ENCODE measurements at places on chromosomes 3 and 15.

DNA sequence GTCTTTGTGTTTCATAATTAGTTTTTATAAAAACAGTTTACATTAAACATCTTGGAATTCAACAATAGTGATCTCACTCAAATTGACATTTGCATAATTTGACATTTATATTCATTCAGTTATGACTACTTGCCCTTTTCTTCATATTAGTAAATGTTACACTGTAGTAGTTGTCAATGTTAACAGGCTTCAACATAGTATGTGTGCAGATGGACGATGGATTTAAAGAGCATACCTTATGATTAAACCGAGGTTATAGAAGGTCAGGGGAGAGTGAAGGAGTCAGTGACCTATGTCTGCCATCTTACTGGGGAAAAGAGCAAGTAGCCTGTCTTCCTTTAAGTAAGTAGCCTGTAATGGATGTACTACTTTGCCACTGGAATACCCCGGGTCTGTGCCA is 8.5 kb upstream of the CCNB2 start:
- DNase-seq, result no peak

DNA sequence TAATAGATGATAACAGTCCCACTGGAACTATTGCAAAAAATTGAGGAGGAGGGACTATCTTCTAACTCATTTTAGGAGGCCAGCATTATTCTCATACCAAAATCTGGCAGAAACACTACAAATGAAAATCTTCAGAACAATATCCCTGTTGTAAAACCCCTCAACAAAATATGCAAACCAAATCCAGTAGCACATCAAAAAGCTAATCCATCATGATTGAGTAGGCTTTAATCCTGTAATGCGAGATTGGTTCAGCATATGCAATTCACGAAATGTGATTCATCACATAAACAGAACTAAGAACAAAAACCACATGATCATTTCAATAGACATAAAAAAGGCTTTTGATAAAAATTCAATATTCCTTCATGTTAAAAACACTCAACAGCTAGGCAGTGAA is 23.9 kb upstream of the PLSCR2 start:
- DNase-seq, result no peak

GRCh38 chr3:133300102-133300501 is 99.8 kb upstream of the BFSP2 start:
- no peak for DNase-seq

DNA sequence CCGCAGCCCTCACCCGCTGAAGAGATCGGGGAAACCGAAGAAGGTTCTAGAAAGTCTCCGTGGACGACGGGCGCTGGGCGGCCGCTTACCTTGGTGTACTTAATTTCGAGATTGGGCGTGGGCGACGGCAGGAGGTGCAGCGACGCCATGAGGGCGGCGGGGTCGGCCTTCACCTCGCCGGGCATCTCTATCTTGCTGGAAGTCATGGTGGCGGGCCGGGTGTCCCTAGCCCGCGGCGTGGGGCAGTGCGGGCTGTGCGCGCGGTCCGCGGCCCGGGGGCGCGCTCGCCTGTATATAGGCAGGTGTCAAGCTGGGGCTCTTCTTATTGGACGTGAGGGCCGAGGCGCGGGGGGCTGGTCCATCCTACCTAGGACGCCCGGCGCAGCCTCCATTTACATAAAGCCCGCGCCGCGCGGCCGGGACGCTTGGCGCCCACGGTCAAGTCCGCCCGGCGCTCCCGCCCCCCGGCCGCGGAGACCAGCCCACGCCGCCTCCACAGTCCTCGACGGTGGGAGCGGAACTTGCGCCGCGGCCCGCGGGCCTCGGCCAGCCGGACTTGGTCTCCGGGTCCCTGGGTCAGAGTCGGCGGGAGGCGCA is at the start of gene ALDH1A2:
Gene ALDH1A2, minus strand, starts transcription at position 267 of the 597 bp plus-strand sequence. Its CDS starts 61 bp downstream, at position 206.
- DNase-seq, result no peak

DNA sequence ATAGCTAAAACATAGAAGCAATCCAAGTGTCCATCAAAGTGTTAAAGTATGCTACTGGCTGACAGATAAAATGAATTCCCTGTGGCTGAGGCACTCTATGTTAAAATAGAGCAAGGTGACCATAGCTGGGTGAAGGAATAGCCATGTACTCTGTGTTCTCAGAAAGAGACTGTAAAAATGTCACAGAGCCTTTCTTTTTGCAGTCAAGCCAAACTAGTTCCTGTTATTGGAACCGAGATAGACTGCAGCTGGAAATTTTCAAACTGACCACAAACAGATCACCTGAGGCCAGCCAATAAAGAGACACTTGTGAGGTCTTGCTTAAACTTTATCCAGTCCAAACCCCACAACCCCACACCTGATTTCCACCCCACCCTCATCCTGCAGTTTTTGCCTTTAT is 422.8 kb upstream of the NAALADL2 start:
- no peak for DNase-seq

- DNase-seq, result no peak
Observed at GRCh38 chr3:24596626-24597025, 102.0 kb upstream of the THRB start.

DNA sequence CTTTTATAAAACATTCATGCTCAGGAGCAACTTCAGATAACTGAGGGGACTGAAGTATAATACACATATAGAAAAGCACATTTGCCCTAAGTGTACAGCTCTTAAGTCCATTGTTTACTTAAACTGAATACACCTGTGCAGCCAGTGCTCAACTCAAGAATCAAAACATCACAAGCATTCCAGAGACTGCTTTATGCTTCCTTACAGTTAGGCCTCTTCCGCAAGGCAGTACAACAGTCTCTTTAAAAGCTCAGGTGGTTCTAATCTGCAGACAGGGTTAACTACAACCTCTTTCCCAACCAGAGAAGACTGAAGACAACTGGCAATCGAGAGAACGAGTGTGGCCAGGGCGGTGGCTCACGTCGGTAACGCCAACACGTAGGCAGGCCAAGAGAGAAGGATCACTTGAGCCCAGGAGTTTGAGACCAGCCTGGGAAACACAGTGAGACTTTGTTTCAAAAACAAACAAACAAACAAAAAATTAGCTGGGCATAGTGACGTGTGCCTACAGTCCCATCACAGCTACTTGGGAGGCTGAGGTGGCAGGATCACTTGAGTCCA is 16.9 kb downstream of the MCCC1 start:
- no peak for DNase-seq

DNA sequence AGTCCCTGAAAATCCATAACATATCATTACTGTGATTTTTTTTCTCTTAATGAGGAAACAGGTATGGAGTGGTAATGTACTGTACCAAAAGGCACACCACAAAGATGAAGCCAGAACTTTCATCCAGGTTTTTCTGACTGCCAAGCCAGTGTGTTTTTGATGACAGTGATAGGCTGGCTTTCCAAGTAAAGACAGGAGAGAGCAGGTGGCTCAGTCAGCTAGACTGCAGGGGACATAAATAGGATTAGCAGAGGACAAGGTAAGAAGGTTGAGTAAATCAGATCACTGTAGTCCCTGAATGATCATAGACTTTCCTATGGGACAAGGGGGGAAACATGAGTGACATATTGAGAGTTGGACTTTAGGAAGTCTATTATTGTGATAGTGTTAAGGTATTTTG is 127.9 kb downstream of the GADL1 start:
- no peak for DNase-seq

GRCh38 chr3:186594591-186595113 is 18.2 kb upstream of the AHSG start:
- DNase-seq, result no peak

DNA sequence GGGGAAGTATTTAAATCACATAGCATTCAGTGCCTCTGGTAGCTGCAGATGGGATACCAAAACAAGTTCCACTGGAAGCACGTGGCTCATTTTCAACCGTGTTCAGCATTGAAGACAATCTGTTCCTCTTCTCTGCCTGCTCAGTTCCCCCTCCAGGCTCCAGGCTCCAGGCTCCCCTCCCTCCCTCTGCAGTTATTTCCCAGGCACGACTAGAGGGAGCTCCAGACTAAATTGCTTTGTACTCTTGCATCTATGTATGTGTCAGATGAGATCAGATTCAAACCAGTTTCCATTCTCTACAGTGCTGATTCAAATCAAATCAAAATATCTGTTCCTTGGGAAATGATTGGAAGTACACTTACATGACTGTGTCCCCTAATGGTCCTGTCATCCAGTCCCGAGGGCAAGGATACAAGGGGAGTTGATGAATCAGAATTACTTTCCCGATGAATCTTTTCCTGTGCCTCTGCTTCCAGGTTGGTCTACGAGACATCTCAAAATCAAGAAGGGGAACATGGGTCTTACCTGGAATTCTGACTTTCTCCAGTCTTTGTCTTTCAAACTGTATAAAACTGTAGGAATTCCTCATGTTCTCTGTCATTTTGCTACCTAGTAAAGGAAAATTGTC is 600.5 kb downstream of the EDEM1 start:
- DNase-seq, result no peak

GRCh38 chr3:189488241-189488767 is 142.9 kb upstream of the TP63 start:
- DNase-seq, result no peak

DNA sequence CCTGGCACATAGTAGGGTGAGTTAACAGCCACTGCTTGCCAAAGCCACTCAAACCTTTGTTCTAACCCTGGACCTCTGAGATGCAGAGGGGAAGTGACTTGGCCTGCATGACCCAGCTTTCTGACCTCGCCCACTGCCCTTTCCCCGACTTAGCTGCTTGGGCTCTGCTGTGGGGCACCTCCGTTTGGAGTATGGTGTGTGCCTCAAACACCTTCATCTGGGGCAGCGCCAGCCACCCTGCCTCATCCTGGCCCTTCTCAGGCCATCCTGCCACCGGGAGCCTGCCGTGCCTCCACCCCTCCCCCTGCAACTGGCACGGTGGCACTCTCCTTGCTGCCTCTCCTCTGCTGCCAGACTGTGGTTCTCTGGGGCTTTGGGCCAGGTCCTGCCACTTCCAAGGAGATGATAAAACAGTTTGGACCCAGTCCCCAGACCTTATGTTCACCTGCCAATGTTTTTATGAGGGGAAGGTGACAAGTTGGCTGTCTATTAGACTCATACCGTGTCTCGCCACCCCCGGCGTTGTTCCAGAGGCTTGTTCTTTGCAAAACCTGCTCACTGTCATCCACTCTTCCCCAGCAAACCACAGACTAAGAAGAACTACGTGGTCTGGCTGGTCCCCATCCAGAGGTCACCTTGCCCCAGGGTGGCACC is 32.2 kb downstream of the SLC6A6 start:
- no peak for DNase-seq

- no peak for DNase-seq
Observed at GRCh38 chr3:70603103-70603502, 290.7 kb upstream of the MDFIC2 start.

- no peak for DNase-seq
Observed at GRCh38 chr15:57329582-57330367, 46.5 kb upstream of the CGNL1 start.

DNA sequence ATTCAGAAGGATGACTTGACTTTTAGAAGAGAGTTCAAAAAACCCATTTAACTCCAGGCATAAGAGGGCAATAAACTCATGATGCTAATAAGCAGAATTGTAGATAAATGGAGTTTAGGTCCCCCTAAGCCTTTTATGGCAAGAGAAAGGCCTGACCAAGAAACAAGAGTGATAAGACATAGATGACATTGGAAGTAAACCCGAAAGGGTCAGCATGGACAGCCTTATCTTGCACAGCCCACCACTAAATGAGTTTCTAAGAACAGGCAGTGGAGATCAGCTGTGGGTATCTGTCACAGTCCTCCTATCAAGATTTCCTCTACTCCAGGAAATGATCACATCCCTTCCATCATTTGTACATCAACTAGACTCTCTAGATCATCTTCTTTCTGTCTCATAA is 457.9 kb upstream of the ADAMTS9 start:
- DNase-seq, result no peak

DNA sequence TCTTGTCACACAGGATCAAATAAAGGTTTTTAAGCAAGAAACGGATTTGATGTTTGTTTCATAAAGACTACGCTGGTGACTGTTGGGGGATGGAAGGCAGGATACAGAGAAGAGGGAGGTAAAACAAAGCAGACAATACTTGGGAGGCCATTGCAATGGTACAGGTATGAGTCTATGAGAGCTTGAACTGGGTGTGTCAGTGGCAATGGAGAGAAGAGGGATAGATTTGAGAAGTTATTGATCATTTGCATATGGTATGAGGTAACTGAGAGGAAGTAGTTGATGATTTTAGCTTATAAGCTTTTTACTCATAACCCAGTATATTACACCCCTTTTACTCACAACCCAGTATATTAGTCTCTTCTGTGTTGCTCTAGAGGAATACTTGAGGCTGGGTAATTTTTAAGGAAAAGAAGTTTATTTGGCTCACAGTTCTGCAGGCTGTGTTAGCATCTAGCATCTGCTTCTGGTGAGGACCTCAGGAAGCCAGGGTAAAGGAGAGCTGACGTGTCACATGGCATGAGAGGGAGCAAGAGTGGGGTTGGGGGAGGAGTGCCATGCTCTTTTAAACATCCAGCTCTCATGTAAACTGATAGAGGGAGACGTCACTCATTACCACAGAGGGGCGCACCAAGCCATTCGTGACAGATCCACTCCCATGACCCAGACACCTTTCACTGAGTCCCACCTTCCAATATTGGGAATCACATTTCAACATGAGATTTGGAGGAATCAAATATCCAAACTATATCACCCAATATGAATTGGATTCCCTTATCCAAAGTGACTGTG is 153.9 kb downstream of the VPS8 start:
- no peak for DNase-seq

GRCh38 chr3:194313560-194314387 is 37.4 kb downstream of the CPN2 start:
- DNase-seq, result no peak

- no peak for DNase-seq
Observed at GRCh38 chr3:148309390-148310035, 388.2 kb upstream of the AGTR1 start.

GRCh38 chr3:98027085-98027446 is 8.0 kb downstream of the GABRR3 start:
- no peak for DNase-seq

- DNase-seq, result no peak
Observed at GRCh38 chr3:127690823-127691452, 18.2 kb downstream of the ABTB1 start.
